B cell (primary cell): ENCODE measurements at places on chromosomes 5 and 9. TPM values are rescaled to one million over a fixed set of nuclear protein-coding genes. Genes with fewer than 3 reads are reported as not detected.

GRCh38 chr5:3277590-3278196, 317.9 kb upstream of the IRX1 start:
- DNase-seq: no peak

DNA sequence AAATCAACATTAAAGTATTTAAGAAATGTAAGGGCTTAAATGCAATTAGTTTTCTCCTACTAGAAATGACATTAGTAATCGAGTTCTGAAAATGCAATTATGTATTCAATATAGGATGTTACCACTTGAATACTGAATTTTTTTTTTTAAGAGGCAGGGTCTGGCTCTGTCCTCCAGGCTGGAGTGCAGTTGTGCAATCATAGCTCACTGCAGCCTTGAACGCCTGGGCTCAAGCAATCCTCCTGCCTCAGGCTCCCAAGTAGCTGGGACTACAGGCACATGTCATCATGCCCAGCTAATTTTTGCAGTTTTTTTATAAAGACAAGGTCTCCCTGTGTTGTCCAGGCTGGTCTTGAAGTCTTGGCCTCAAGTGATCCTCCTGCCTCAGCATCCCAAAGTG, 1.5 kb downstream of the CDC20B start:
- DNase-seq: no peak

- no peak for DNase-seq
These were observed 51.0 kb downstream of the STK10 start for GRCh38 chr5:172137046-172137445.

GRCh38 chr5:143023411-143024096, 253.4 kb downstream of the ARHGAP26 start:
- no peak for DNase-seq

DNA sequence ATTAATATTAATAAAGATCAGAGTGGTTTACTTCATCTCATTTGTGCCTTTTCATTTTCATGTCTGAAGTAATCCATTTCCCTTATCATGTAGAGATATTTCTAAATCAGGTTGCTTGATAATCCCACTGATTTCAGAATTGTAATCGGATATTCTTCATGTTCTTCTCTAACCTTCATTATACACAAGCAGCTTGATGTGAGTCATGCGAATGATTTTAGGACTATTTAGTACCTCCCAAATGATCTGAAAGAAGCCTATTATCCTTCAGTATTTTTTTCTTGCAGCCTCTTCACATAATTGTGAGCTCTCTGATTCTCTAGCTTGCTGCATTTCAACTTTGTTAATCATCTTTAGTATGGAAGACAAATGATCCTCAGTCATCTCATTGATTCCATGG, 182.0 kb downstream of the GIN1 start:
- DNase-seq: no peak

- DNase-seq: no peak
These were observed 39.6 kb upstream of the ELL2 start for GRCh38 chr5:96001262-96001661.

Gene PCDH12
- total RNA-seq: not detected in 2 replicates

DNA sequence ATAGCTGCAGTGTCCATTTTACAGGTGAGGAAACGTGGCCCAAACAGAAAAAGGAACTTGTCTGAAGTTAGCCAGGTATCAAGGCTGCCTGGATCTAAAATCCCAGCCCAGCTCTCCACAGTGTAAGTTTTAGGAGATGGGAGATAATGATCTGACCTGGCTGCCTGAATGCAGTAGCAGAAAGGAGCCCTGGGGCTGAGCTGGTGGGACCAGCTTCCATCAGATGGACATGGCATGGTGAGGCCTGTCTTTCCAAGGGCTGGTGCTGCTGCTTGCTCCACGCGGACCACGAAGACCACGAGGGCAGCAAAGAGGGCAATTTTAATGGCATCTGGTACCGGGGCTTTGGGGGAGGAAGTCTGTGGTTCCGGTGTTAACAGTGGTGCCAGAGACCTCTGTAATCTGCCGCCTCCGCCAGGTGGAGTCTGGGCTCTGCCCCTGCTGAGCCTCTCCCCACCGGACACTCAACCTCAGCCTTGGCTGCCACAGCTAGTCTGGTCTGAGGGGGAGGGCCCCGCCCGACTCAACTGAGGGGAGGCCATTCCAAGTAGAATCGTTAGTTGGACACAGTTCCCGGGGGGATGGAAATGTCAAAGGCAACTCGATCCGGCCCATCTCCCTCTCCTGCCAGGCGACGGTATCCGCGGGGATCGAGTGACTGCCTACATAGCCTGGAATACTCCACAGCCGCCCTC, 650 bp downstream of the MYORG start:
- DNase-seq: peak; percentile 76

GRCh38 chr5:149724130-149724840, 5.8 kb upstream of the PPARGC1B start:
- peak; percentile 47 for DNase-seq

Gene PRR16
- total RNA-seq: 0.27 TPM in 1 of 2 replicates, not detected in the other

- no peak for DNase-seq
These were observed 521.3 kb upstream of the ZNF608 start for GRCh38 chr5:125267636-125268248.

DNA sequence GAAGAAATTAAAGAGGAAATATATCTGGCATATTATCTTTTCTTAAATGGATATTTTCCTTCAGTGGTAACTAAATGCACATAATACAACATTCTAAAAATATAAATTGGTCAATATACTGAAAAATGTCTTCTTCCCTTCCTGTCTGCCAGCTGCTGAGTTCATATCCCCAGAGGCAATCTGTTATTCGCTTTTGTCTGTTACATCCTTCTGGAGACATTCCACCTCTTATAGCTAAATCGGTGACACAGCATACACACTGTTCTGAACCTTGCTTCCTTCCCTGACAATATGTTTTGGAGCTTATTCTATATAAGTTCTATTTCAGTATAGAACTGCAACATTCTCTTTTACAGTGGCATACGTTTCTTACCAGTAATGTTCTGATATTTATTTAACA, 147.8 kb downstream of the TENT4A start:
- no peak for DNase-seq

- no peak for DNase-seq
These were observed 143.2 kb downstream of the HMHB1 start for GRCh38 chr5:143955141-143955540.

Gene RASGEF1C
- not detected in 2 replicates for total RNA-seq

Gene EIF4EBP3
- 8.8 and 15.0 TPM in 2 replicates for total RNA-seq

- DNase-seq: no peak
These were observed 59.9 kb upstream of the CER1 start for GRCh38 chr9:14782286-14783051.

DNA sequence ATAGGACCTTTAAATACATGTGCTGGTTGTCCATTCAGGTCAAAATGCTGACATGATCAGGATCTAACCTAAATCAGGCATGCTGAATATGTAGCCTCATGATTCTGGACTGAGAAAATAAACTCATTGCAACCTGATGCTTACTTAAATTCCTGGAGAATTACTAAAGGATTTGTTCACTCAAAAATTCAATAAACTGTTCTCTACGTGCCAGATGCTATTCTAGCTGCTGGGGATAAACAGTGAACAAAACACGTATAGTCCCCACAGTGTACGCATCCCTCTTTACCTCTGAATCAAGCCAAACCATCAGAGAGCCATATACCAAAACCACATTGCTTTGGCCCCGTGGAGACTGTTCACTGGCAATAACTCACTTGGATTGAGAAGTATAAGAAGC, 6.1 kb downstream of the SCAI start:
- no peak for DNase-seq

DNA sequence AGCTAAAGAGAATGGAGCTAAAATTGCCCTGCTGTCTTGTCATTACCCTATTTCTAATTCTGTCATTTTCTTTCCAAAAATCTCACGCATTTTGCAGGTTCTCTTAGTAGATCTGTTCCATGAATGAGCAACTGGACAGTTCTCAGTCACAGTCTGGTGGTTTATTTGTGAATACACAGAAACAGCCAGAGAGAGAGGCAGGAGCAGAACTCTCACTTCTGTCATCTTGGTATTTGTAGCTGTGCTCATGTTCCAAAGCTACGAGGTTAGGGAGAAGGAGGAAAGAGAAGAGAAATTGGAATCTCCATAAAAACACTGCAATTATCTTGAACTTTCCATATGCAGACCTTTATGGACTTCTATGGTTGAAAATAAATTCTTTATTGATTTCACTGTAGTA, 118.0 kb upstream of the OR13F1 start:
- no peak for DNase-seq

Gene HSD17B3
- total RNA-seq: not detected in 2 replicates

DNA sequence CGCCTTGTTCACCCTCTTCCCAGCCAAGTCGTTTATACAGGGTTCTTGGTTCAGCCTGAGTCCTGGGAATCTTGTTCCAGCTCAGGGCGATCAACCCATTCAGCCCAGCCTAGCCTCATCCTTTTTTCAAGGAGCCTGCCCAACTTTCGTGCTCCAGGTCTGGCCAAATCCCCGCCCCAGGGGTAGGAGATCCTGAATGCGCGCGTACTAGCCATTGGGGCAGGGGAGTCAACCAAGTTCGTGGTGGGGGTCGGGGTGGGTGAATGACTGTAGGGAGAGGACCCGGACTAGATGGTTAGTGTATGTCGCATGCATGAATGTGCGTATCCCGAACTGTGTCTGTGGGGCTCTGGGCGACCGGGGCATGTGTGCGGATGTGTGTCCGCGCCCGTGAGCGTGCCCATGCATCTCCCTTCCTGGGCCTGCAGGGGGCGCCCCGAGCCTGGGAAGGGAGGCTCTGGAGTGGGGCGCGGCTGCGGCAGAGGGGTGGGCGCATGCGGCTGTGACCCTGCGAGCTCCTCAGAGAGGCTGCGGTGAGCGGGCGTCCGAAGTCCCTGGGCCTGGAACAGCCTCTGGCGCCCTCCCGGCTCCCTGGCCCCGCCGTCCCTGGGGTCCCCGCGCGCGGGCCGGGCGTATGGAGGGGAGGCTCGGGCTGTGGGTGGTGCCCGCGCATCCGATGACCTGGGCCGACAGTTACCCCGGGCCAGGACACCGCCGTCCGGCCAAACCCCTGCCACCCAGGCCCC, 8.7 kb downstream of the CCL21 start:
- peak; percentile 74 for DNase-seq

- no peak for DNase-seq
These were observed 60.0 kb upstream of the TYRP1 start for GRCh38 chr9:12633016-12633765.

Gene TMEM252
- not detected in 2 replicates for total RNA-seq
